Head of caudate nucleus (tissue), 42 donors: ENCODE measurements at places on chromosomes 6 and 20.

GRCh38 chr20:57586943-57587277, 26.0 kb downstream of the PCK1 start:
- no peak for DNase-seq

- no peak for DNase-seq
Observed at GRCh38 chr20:44221368-44221954, 10.9 kb upstream of the OSER1 start.

DNA sequence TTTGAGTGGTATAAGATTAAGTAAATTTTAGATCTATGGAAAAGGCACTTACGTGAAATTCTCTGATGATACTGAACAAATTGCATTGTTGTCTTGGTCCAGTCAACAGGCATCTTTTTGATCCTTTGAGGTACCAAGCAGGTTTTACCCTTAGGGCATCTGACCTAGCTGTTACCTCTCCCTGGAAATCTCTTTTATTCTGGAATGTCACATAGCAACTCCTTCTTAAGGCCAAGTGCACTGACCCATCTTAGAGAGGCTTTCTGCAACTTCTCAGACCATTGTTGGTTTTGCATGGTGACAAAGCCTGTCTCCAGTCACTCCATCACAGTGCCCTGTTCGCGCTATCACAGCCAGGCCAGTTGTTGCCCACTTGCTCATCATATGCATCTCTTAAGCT, 42.0 kb downstream of the TPD52L1 start:
- DNase-seq: no peak

DNA sequence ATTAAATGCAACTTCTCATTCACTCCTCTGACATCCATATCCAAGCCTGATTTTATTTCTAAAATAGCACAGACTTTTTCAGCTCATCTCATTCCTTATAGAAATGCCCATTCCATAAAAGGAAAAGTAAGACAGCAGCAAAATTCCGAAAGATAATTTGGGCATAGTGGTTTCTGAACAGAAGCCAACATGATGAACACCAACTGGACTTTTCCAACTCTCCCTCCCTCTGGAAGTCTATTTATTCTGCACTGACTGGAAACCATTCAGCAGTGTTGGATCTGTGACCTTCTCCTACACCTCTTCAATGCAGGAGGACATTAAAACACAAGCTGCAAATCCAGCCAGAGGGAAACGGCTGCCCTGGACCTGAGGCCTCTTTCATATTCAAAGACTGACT, 306.2 kb upstream of the NT5E start:
- DNase-seq: no peak

DNA sequence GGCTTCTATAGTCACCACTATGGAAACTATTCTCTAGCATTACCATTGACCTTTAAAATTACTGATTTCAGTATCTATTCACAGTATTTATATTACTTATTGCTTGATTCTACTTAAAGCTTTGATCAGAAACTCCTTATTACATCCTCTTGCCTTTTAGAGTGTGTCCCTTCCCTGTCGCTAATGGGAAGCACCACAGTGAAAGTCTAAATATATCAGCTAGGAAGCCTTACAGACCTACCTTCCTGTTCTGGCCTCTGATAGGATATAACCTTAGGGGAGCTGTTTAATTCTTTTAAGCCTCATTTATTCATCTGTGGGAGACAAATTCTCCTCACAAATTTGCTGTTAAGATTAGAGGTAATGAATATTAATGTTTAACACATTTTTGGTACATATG, 122.7 kb downstream of the ADGRB3 start:
- DNase-seq: no peak

DNA sequence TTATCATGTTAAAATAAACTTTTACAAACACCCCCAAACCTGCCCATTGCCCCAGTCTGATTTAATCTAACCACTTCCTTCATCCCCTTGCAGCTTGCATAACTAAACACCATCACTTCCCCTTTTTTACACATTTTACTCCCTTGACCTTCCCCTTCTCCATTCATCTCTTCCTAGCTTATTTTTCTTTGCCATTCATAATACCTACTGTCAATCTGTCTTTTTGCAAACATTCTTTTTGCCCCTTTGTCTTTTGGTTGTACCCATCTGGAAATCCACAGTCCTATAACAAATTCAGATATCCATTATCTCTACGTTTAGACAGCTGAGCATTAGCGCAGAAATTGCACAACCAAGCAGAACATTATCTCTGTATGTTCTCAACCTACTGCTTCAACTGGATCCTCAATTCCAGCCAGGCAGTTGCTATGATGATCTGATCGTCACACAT, 51.2 kb downstream of the C6orf52 start:
- no peak for DNase-seq

- DNase-seq: no peak
Observed at GRCh38 chr6:65259059-65259458, 448.0 kb downstream of the EYS start.

- DNase-seq: no peak
Observed at GRCh38 chr20:42756991-42757390, 432.7 kb downstream of the PTPRT start.

GRCh38 chr6:136952714-136953260, 30.7 kb downstream of the SLC35D3 start:
- no peak for DNase-seq

DNA sequence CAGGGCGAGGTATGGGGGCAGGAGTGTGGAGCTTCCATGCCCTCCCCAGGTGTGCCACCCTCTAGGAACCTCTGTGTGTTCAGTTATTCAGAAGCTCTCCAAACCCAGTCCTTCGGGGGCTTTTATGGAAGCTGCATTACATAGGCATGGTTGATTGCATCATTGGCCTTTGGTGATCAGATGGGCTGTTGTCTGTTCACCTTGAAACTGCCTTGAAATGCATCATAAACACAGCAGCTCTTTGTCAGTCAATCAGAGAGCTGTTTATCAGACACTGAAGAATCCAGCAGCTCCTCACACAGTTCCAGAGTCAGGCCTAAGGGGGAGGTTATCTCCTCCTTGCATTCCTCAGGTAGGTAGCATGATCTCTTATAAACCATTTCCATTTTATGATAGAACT, 62.4 kb downstream of the E2F3 start:
- DNase-seq: no peak
